Stimulated activated CD8-positive, alpha-beta memory T cell treated with anti-CD3 and anti-CD28 coated beads, Interleukin-7, amount 100 ng/mL, for 48 hours (primary cell): ENCODE measurements at places on chromosomes 11 and 22.

DNA sequence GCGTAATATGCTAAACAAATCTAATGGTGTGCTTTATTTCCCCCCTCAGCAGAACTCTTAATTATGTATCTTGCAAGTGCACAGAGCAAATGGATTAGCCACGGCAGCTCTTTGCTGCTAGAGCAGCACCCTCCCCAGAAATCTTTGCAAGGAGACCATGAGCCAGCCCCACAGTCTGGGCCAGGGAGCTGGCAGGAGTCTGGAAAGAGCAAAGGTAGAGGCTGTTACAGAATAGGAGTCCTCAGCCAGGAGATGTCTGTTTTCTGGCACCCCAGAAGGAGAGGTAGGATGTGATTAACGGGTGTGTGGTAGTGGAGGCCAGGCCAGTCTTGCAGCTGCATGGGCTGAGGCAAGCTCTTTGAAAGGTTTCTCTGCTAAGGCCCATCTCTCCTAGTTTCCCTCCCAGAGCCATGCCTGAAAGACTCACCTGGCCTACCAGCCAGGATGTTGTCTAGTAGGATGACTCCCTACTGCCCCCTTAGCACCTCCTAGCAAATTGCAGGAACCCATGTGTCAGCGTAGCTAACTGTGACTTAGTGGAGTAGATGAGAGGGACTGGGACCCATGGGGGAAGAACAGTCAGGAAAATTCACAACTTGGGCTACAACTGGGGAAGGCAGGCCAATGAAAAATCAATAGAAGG is 557.2 kb downstream of the BUD13 start:
- no peak for DNase-seq

DNA sequence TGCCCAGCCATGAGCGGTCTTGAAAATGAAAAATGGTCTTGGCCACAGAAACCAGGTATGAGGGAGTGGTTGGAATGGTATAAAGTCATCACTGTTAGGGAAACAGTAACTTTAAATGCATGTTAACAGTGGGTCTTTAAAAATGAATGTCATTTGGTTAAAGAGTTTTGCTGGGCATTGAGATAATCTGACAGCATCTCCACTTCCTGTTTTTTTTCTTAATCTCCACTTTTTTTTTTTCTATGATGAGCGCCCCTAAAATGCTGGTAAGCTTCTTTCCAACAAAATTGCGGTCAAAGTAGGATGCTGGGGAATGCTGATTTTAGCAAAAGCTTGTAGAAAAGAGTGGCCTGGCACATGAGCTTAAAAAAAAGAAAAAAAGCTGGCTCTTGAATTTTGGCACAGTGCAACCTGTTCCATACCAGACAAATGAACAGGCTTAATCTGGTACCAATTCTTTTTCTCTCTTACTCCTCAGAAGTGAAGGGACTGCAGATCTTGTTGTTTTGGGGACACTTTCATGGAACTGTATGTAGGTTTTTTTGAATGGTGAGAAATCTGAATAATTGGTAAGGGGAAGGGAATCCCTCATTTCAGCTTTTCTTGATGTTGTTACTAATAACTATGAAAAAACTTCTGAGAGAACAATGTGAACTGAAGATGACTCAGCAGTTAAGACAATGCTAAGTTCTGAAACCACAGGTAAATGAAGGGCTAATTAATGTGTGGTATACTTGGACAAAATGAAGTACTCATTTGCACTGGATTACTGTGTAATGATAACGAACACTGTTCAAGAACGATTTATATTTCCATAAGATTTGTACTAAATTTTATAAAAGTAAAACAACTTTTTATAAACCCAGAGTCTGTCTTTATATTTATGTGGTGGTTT is 3.1 kb upstream of the ARHGEF12 start:
- no peak for DNase-seq

DNA sequence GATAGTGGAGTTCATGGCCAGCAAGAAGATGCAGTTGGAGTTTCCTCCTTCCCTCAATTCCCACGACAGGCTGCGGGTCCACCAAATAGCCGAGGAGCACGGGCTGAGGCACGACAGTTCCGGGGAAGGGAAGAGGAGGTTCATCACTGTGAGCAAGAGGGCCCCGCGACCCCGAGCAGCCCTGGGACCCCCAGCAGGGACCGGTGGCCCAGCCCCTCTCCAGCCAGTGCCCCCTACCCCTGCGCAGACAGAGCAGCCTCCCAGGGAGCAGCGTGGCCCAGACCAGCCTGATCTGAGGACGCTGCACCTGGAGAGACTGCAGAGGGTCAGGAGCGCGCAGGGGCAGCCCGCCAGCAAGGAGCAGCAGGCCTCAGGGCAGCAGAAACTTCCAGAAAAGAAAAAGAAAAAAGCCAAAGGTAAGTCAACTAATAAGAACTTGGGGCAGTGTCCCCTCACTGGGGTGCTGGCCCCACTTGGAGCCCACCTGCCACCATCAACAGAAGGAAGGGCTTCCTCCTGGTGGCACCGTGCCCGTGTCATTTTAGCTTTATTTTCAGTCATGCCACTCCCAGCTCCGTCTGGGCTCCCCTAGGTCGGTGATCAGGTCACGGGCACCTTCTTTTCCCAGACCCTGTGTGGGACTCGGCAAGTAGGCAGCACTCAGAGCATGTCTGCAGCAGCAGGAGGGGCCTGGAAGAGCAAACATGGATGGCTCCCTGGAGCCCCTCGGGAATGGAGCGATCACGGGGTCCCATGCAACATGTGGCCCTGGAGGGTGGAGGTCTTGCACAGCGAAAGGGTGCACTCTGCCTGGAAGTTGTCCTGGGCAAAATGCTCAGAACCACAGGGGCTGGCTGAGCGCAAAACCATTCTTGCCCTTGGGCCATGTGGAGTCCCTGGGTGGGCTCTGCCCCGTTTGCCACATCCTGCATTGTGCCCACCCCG is 33.3 kb downstream of the IGHMBP2 start:
- no peak for DNase-seq

GRCh38 chr22:47086596-47087248 is 324.3 kb downstream of the TBC1D22A start:
- DNase-seq = no peak

- DNase-seq = no peak
Measured at GRCh38 chr11:10208131-10208575, 85.9 kb downstream of the SBF2 start.

DNA sequence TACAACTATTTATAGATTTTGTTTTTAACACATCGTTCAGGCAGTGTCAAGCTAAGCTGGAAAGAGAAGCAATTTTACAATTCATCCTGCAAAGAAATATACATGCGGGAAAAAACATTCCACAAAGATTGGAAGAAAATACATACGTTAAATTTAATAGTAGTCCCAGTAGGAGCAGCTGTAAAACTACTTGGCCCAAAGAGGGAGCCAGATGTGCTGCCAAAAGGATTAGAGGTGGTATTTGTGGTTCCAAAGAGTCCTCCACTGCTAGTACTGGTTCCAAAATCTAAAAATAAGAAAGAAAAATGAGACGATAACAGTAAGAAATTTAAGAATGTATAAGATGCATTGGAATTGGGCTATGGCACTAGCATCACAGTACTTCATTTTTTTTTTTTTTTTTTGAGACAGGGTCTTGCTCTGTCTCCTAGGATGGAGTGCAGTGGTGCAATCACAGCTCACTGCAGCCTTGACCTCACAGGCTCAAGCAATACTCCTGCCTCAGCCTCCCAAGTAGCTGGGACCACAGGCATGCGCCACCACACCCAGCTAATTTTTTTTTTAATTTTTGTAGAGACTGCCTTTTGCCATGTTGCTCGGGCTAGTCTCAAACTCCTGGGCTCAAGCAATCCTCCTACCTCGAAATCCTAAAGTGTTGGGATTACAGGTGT is 21.5 kb downstream of the NUP98 start:
- no peak for DNase-seq

GRCh38 chr11:48093795-48094642 is 113.7 kb downstream of the PTPRJ start:
- DNase-seq = no peak

DNA sequence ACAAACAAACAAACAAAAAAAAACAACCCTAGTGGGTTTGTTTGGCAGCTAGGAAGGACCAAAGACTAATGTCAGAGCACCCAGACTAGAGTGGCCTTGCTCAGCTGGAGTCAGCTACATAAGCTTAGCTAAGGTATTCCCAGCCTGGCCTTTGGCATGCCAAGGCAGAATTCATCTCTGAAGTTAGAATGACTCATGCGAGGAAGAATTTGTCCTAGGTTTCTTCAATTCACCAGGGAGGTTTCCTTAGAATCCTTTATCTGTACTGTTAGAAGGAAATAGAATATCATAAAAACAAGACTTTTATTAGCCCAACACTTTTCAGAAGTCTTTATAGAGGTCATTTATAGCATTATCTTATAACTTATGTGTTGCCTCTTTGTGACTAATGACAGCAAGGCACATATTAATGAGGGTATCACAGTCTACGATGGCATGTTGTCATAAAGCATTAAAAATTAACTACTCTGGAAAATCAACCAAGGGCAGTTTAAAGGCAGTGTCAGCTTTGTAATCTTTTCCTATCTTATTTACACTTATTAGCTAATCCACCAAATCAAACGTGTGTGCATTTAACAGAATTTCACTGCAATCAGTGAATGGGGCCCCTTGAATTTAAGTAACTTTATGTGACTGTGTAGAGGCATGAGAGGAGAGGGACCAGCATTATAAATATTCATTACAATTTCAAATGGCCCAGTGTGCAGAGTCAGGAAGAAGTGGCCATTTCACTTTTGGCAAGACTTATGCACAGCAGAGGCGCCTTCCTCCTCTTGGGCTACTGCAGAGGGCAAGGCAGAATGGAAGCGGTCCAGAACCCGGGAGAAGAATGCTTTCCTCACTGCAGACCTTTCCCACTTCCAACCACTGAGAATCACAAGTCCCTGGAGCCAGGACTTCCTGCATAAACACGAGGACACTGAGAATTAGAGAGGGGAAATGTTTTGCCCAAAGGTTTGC is 36.3 kb downstream of the SLC5A1 start:
- no peak for DNase-seq

DNA sequence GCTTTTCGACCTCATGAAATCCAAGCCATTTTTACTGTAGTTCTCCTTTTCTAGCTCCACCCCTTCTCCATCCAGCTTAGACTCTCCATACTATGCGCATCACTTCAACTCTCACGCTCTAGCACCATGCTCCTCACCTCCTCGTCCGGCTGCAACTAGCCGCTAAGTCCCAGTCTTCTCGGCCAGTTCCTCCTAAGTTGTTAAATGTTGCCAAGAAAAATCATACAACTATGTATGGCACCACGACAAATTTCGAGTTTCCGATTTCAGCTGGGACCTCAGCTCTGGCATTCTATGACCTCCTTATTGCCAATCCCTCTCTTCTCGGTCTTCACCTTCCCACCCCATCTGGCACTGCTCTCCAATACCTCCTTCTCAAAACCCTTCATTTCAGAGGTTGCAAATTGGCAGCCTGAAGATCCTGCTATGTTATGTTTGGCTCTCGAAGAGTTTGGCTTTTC is 1.0 kb downstream of the ZNF70 start:
- DNase-seq = no peak

DNA sequence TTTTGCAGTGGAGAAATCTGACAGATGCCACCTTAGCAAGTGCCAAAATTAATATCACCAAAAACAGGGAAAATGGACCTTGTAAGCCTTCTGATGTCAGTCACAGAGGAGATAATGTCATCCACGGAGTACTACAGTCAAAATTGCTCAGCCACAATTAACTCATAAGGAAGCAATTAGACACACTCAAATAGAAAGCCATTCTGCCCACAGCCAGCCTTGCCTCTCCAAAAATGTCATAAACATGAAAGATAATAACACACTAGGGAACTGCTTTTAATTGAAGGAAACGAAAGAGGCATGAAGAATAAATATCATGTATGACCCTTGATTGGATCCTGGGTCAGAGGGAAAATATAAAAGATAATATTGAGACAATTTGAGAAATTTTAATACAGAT is 505.6 kb upstream of the API5 start:
- DNase-seq = no peak
